ENCODE measurements at places on chromosomes 12 and 14.

GRCh38 chr14:75605916-75606315 is 27.5 kb downstream of the FLVCR2 start:
- DNase-seq = no peak

DNA sequence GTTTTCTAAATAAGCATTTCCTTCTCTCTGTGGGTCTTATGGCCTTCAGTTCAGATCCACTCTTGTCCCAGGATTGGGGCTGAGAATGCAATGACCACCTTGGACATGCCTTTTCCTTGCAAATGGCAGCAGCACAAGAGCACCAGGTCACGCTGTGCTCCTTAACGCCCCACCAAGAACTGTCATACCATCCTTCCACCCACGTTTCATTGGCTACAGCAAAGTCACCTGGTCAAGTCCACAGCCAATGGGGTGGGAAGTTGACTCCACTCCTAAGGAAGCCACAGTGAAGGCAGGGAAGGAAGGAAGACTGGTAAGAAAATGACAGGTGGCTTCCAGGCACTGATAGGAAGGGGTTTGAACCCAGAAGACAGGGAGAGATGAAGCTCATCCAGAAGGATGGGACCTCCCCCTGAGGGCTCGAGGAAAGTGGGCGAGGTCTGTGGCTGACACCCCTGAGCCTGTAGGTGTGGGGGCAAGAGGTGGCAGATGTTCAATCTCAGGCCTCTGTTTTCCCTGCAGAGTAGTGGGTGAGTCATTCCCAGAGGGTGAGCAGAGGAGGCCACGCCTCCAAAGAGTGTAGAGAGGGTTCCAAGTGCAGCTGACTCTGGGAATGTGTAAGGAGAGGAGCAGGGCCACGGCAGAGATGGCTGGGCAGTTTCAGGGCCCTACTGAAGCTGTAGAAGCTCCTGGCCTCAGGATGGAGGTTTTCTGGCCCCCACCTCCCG is 113.5 kb upstream of the VRK1 start:
- no peak for DNase-seq

DNA sequence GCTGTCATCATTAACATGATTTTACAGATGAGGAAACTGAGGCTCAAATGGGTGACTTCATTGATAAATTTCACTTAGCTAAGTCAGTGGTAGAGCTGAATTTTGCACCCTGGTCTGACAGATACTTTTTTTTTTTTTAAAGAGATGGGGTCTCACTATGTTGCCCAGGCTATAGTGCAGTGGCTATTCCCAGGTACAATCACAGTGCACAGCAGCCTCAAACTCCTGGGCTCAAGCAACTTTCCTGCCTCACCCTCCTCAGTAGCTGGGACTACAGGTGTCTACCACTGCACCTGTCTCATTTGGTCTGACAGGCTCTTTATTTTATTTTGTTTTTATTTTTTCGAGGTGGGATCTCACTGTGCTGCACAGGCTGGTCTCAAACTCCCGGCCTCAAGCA is 24.2 kb upstream of the CORO1C start:
- DNase-seq = no peak

DNA sequence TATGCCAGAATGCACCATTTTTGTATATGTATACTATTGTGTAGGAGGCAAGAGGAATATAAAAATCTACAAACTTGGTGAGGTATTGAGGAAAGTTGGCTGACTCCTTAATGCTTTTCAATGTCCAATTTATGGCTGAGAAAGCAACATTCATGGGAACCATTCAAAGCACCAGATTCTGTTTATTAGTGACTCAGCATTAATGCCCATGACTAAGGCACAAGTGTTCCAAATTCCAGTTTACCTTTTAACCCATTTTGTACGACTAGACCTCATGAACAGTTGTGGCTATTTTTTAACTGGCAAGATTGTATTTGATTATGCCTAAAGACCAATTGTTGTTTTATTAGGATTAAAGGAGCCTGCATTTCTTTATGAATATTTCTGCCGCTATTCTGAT is 375.4 kb upstream of the ATP2B1 start:
- no peak for DNase-seq

DNA sequence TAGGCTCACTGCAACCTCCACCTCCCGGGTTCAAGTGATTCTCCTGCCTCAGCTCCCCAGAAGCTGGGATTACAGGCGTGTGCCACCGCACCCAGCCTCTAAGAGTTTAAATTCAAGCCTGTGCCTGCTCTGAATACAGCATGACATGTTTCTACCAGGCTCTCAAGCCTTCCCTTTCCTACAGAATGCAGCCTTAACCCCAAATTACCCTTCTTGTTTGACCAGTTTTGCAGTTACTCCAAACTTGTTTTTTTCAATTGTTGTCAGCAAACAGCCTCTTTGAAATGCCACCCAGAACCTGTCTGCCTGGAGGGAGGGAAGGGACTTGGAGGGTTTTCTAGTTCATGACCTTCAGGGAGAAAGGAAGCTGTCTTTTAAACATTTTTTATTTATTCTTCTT is 15.4 kb downstream of the GLTP start:
- DNase-seq = no peak

DNA sequence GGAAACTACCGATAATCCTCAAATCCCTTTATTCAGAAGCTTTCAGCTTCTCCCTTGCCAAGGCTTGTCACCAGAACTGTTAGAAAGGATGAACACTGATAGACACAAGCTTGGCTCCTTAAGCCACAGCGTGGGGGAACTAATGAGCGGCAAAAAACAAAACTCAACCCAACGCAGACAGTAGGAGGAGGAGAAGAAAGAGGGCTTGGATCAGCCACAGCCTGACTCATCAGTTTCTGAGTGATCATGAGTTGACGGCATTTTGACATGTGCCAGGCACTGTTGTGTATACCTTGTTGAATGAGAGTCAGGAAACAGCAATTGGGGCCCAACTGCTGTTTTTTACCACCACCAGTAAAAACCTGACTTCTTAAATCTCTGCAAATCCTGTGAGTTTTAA is 23.7 kb downstream of the PLXNC1 start:
- DNase-seq = no peak

- DNase-seq = no peak
These were observed 8.1 kb upstream of the ADCY6 start for GRCh38 chr12:48796976-48797375.

- no peak for DNase-seq
These were observed 579.1 kb downstream of the SLC16A7 start for GRCh38 chr12:60174941-60175340.

GRCh38 chr12:69501154-69501895 is 31.1 kb downstream of the FRS2 start:
- no peak for DNase-seq

- no peak for DNase-seq
These were observed 2.9 kb downstream of the SLC17A8 start for GRCh38 chr12:100359822-100360221.

DNA sequence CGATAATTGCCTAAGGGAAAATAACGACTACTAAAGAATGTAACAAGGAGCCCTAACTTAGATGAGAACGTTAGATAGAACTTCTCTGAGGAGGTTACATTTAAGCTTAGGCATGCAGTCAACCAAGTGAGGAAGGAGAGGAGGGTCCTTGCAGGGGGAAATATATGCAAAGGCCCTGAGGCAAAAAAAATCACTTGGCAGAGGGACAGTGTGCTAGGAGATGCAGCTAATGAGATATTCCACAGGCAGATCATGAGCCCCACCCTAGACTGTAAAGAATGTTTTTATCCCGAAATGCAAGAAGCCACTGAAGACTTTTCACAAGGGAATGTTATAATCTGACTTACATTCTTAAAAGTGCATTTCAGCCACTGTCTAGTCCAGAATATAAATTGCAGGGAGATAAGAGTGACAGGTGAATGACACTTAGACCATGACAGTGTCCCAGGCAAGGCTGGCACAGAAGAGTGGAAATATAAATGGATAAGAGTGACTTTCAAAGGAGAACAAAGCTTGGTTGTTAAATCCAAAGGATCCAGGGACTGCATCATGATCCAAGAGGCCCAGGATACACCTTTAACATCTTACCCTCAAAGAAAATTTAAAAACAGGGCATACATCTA is 61.0 kb downstream of the PPM1H start:
- no peak for DNase-seq

- DNase-seq = no peak
These were observed 33.1 kb upstream of the PTPRO start for GRCh38 chr12:15289192-15289591.

GRCh38 chr14:71168564-71169427 is 261.5 kb downstream of the PCNX1 start:
- no peak for DNase-seq

DNA sequence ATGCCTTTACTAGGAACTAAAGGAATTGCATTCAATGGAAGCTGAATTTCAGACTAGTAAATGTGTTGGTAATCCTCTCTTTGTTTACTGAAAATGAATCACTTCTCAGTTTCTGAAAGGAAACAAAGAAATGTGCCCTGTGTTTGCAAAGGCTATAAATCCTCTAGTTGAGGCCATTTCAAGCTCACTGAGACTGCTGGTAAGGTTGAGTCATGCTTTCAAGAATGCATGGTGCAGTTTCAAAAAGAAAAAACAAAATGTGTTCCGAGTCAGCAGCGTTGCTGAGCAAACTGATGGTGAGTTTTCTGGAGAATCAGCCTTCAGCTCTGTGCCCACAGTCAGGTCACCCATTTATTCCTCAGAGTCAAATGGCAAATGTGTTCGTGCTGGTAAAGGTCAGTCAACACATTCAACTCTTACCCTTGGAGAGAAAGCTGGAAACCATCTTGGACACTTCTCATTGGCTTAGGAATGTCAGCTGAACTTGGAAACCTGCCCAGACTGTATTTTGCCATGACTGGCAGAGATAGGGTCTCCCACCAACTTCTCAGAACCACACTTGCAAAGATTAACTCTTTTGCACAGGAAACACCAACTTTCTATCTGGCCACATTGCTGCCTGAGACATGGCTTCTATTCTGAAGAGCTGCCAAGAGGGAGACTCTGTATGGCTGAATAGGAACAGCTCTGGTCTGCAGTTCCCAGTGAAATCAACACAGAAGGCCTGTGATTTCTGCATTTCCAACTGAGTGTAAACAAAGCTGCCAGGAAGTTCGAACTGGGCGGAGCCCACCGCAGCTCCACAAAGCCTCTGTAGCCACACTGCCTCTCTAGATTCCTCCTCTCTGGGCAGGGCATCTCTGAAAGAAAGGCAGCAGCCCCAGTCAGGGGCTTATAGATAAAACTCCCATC is 484.4 kb downstream of the ATP23 start:
- DNase-seq = no peak

GRCh38 chr12:131828671-131829355 is 620 bp downstream of the MMP17 start:
- DNase-seq = peak; percentile 56

GRCh38 chr14:23025151-23025814 is 9.4 kb downstream of the PSMB5 start:
- no peak for DNase-seq

- DNase-seq = no peak
These were observed 51.3 kb upstream of the PTCSC3 start for GRCh38 chr14:36227802-36228201.

DNA sequence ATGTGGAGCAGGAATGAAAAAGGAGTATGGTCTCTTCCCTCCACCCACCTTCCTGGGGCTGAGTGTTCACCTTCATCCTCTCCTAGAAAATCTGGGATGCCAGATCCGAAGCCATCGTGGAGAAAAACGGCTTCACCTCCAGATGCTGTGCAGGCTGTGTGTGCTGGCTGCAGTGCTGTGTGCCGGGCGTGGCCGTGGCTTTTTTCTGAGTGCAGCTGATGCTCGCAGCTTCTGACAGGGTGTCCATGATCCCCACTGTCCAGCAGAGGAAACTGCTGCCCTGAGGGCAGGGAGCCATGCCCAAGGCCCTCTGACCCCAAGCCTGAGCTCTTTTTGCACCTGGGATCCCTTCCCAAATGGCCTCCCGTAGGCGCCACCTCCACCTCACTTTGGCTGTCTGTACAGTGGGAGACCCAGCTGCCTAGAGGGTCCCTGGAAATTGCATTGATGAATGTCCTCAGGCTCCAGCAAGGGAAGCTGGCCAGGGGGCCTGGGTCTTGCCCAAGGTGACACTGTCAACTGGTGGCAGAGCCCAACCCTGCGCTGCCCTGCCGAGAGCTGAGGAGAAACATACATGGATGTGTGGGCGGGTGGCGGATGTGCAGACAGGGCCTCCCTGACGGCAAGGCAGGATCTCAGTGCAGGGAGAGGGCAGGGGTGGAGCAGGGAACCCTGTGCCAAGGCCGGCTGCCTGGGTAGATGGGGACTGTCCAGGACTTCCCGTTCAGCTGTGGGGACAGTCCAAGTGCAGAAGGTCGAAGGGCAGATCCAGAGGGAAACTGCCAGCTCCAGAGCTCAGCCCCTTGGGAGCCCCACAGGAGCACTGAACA is 53.3 kb downstream of the BEGAIN start:
- peak; percentile 65 for DNase-seq

GRCh38 chr14:95199298-95199983 is 42.1 kb upstream of the DICER1 start:
- no peak for DNase-seq

DNA sequence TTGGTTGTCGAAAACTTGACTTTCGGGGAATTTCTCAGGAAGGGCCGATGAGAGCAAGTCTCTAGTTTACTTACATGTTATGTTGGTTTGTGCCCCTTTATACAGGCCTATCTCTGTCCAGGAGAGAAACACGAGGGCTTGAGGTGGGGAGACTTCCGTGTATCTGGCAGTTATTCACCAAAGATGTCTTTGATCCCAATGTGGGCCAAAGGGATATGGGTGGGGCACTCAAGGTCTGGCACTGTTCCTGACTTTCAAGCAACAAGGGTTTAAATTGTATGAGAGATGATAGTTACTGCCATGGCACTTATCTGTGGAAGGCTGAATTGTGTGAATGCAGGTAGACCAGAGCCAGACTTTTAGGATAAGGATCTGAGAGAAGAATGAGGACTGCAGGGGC is 137.2 kb upstream of the DHRS4 start:
- no peak for DNase-seq

GRCh38 chr12:98232753-98233390 is 282.5 kb upstream of the TMPO start:
- DNase-seq = no peak

GRCh38 chr14:54743382-54743781 is 159.2 kb downstream of the GCH1 start:
- no peak for DNase-seq

- DNase-seq = no peak
These were observed 11.6 kb upstream of the SYNDIG1L start for GRCh38 chr14:74437496-74438053.

GRCh38 chr12:49942921-49943624 is 7.5 kb upstream of the AQP2 start:
- DNase-seq = peak; percentile 30

- DNase-seq = peak; percentile 78
These were observed 932.3 kb downstream of the DIO2 start for GRCh38 chr14:79278798-79279644.

GRCh38 chr12:118830296-118830695 is 151.0 kb upstream of the SRRM4 start:
- DNase-seq = no peak

- DNase-seq = no peak
These were observed 1.4 kb upstream of the RAB35 start for GRCh38 chr12:120117961-120118320.

DNA sequence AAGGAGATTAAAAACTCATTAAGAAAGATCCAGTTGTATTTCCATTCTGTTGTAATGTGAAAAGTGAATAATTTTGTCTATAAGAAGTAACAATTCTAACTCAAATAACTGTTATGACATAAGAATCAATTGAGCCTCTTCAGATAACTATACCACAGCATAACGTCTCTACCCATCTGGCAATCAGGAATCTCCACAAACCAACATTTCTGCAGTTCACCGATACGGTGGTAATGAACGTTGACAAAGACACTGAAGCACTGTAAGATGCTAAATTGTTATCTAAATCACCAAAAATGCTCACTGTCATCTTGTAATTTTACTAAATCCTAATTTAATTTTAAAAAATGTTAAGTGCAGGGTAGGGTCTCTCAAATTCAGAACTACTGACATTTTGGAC is 130.9 kb upstream of the USP15 start:
- DNase-seq = no peak

All from sciatic nerve (tissue), 2 donors.